Stimulated activated effector memory CD8-positive, alpha-beta T cell treated with anti-CD3 and anti-CD28 coated beads, Interleukin-12 subunit alpha, Interleukin-12 subunit beta, amount 100 ng/mL, for 72 hours (primary cell): ENCODE measurements at places on chromosomes 6 and 20.
A peak's percentile ranks its signal among the peaks of the same experiment; 100 is the strongest.

GRCh38 chr6:14306151-14306906, 188.8 kb downstream of the CD83 start:
- no peak for DNase-seq

- peak; percentile 68 for DNase-seq
These were observed at the start of gene PPP1R16B for GRCh38 chr20:38805502-38805957. TSS of gene PPP1R16B (plus strand) at chr20:38805697. CDS start at chr20:38835926, 30,229 bp downstream.

DNA sequence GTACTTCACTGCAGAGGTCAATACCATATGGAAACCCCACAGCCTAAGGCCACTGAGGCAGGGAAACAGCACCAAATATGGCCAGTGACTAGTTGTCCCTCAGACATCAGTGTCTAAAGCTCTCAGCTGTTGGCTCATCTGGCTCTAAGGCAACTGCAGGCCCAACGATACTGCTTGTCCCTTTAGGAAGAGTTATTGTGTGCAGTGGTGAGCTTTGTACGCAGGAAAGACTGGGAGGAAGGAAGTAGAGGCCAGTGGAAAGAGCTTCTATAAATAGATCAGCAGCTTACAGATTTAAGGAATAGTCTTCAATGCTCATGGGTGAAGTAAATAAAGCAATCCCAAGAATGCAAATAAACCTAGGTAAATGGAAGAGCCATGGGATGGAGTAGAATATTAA, 29.3 kb downstream of the DNAAF9 start:
- DNase-seq = no peak

DNA sequence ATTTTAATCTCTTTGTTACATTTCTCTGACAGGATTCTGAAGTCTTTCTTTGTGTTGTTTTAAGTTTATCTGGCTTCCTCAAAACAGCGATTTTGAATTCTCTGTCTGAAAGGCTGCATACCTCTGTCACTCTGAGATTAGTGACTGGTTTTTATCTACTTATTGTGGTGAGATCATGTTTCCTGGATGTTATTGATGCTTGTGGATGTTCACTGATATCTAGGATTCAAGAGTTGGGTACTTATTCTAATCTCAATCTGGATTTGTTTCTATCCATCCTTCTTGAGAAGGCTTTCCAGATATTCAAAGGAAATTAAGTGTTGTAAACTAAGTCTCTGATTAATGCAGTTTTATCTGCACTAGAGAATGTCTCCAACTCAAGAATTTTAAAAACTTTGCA, 1076.1 kb upstream of the ADGRB3 start:
- no peak for DNase-seq

GRCh38 chr6:133630651-133631050, 258.3 kb upstream of the TCF21 start:
- DNase-seq = no peak

- DNase-seq = no peak
These were observed 10.9 kb upstream of the TMEM14B start for GRCh38 chr6:10736731-10737130.

GRCh38 chr6:132300323-132300949, 100.8 kb downstream of the MOXD1 start:
- DNase-seq = no peak

- no peak for DNase-seq
These were observed 182.0 kb downstream of the PHF3 start for GRCh38 chr6:63817492-63818050.

DNA sequence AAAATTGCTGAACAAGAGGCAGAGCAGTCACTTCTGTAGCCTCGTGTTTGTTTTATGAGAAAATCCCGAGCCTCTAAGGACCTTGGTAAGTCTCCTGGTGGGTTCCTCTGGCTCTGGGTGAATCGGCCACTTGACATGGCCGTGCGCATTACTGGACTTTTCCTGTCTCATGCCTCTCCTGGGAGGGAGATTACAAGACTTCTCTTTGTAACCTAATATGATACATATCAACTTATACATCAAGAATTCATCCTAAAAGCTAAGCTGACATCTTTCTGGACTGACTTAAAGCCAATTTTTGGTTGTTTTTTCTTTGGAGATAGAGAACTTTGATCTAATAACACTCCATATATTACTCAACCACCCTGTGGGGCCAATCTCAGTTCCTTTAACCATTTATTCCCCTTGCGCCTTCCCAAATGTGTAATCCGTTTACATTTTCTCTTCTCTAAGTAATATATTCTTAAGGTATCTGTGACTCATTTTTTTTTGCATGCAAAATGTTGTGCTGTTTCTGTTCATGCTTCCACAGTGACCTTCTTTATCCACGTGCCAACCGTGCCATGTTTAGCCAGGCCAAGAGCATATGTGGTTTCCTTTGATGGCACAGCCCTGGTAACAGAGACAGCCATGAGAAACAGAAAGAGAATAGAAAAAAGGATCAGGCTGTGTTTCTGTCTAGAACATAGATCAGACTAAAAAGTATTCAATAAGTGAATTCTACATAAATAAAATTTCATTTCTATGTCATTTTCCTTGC, 47.5 kb upstream of the JAG1 start:
- DNase-seq = no peak

DNA sequence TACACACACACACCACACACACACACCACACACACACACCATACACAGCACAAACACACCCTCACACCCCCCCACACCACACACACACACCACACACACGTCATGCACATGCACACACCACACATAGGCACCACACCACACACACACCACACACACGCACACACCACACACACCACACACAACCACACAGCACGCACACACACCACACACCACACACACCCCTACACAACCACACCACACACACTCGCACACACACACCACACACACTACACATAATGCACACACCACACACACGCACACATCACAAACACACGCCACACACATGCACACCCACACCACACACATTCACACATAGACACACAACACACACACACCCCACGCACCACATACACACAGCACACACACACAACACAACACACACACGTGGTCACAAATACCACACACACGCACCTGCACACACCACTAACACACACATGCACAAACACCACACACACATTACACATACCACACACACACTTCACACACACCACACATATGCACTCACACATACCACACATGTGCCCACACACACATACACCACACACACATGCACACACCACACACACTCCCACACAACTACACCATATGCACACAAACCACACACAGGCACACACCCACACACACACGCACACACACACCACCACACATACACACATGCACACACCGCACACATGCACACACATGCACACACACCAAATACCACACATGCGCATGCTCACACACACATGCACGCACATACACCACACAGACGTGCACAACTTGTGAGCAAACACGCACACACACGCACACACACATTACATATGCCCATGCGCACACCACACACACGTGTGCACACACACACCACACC, 9.4 kb upstream of the ACSS1 start:
- no peak for DNase-seq

DNA sequence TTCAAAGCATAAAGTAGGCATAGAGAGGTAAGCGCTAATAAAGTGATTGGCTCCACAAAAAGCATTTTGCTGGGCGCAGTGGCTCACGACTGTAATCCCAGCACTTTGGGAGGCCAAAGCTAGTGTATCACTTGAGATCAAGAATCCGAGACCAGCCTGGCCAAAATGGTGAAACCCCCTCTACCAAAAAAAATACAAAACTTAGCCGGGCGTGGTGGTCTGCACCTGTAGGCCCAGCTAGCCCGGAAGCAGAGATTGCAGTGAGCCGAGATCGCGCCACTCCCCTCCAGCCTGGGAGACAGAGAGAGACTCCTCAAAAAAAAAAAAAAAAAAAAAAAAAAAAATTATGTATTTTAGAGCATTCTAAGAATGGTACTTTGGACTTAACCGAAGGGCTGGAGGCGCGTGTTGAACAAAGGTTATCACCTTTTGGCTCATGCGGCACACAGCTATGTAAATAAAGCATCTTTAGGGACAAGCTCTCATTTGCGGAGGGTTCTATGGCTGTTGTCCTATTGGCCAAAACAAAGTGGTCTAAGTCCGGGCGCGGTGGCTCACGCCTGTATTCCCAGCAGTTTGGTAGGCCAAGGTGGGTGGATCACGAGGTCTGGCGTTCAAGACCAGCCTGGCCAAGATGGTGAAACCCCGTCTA, 17.4 kb downstream of the HFE start:
- DNase-seq = no peak

DNA sequence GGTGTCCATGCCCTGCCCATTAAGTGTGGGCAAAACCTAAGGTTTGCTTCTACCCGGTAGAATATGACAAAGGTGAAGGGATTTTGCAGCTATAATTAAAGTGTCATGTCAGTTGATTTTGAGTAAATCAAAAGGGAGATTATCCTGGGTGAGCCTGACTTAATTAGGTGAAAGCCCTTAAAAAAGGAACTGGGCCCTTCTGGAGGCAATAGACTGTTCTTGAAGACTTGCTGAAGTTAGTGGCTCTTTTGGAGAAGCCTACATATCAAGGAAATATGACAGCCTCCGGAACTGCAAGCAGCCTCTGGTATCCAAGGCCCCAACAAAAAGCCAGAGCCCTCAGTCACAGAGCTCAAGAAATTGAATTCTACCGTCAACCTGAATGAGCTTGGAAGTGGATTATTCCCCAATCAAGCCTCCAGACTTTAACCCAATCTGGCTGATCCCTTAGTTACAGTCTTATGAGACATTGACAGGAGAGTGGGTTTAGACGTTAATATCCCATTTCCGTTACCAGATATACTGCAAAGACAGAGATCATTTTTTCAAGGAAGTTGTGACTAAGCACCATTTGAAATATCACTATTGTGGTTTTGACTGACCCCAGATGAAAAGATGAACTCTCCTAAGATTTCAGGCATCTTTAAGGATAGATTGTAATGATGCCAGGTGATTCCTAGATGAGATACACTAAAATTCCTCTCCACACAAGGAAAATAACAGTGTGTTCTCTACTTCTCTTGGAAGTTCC, 303.4 kb downstream of the PLCB1 start:
- DNase-seq = no peak

DNA sequence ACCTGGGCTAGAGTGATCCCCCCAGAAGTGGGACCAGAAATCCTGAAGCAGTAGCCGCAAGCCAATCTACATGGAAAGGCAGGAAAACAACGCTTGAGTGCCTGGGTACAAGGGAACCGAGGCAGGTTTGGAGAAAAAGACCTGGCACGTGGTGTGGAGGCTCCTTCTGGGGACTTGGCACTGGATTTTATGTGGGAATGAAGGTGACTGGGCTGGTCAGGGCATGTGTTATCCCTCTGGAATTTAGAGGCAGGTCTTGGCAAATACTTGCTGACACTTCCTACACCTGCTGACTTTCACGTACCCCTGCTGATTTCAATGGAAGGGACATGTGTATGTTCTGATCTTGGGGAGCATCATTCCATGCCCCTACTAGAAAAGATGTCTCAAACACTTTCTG, 25.0 kb upstream of the FAM217A start:
- no peak for DNase-seq

DNA sequence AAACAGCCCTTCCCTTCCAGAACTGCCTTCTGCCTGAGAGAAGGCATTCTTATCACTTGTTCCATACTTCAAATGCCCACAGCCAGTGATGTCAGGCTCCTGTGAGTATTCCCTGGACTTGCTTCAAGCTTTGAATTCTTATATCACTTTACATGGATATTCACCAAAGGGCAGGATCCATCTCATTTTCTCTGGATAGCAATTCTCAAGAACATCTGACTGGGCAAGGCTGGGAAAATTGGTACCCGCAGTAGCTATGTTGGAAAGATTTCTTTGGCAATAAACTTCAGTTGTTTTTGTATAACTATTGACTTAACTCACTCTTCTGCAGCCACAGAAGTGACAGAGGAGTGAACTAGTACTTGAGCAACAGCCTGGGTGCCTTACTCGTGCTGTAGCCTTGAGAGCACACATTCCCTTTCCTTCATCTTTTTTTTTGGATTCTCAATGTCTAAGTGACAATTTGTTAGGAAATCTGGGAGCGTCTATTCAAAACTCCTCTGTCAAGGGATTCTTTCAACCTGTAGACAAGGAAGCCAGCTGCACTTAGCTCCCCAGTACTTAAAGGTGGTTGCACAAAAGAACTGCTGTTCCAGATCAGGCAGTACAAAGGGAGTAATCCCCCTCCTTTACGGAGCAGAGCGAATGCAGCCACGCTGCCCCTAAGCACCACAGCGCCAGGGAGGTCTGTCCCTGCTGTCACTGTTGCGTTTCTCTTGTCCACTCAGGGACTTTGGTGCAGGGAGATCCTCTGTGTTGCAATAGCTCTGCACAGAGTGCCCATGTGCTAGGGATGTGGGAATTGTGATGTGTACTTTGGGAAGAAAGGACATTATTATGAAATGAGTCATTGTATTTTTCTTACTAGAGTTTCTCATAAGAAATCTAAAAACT, 69.6 kb downstream of the JAG1 start:
- DNase-seq = no peak

GRCh38 chr20:3092611-3093379, 8.3 kb upstream of the AVP start:
- DNase-seq = no peak

- DNase-seq = no peak
These were observed 40.9 kb downstream of the CDKAL1 start for GRCh38 chr6:20575125-20575524.

DNA sequence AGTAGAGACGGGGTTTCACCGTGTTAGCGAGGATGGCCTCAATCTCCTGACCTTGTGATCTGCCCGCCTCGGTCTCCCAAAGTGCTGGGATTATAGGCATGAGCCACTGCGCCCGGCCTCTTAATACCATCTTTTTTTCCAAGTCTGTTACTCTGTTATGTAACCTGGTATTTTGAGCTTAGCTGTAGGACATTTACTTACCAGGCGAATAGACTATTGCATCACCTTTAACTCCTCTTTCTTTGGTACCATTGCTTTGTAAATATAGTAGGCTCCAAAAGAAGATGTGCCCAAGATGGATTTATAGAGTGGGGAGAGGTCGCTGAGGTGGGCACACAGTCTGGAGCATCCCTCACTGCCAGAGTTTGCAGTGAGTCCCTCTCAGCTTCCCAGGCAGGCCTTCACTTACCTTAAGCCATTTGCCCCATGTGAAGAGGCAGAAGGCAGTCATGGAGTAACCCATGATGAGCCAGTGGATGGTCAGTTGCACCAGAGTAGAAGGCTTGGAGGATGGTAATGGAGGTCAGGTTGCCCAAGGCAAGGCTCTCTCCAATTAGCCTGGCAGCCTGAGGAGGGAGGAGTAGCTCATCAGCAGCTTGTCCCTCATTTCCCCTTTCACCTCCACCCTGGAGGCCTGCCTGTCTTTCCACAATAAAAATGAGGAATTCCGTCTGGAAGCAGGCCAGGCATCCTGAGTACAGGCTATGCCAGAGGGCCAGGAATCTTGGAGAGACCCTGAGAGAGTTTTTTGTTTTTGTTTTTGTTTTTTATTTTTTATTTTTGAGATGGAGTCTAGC, 9.7 kb downstream of the TIAM2 start:
- DNase-seq = no peak

DNA sequence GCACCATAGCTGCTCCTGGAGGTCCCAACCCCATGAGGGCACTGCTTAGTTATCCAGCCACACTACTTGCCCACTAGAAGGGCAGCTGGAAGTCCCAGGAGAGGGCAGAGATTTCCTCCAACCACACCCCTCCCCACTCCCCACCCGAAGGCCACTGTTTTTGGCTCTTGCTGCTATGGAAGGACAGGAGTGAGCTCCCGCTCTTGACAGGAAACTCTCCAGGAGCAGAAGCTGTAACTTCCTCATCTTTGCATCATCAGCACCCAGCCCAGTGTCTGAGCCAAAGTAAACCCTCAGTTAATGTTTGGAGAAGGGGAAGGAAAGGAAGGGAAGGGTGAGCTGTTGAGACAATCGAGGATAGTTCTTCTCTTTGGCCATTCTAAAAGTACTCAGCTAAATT, 120.7 kb downstream of the MTFR2 start:
- no peak for DNase-seq

GRCh38 chr6:109486068-109486467, 3.0 kb upstream of the ZBTB24 start:
- DNase-seq = peak; percentile 38

- no peak for DNase-seq
These were observed 2.8 kb upstream of the CSNK2A1 start for GRCh38 chr20:546353-546752.
